ENCODE measurements at places on chromosomes 5 and 9.

- no peak for DNase-seq
Measured at GRCh38 chr5:93894601-93895354, 153.4 kb upstream of the POU5F2 start.

DNA sequence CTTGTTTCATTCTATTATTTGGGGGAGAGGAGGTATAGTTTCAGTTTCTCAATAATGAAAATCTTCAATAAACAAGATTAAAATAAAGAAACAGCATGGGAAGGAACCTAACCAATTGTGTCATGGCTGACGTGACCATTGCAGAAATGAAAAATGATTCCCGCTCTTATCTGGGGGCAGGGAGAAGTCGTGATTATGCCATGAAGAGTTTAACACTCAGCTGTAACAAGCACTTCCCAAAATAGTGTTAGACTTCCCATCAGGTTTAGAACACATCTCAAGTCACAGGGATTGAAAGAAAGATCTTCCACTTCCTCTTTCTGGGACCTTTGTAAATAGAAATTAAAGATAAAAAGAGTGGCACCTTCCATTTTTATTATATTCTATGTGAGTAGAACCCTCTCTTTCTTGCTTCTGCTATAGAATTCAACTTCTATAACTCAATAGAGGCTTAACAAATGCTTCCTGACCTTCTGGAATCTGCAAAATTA is 122.2 kb downstream of the TRPM6 start:
- no peak for DNase-seq

- no peak for DNase-seq
Measured at GRCh38 chr9:90095682-90096081, 490.9 kb downstream of the GADD45G start.

GRCh38 chr5:171647043-171647903 is 138.3 kb upstream of the SMIM23 start:
- DNase-seq: no peak

DNA sequence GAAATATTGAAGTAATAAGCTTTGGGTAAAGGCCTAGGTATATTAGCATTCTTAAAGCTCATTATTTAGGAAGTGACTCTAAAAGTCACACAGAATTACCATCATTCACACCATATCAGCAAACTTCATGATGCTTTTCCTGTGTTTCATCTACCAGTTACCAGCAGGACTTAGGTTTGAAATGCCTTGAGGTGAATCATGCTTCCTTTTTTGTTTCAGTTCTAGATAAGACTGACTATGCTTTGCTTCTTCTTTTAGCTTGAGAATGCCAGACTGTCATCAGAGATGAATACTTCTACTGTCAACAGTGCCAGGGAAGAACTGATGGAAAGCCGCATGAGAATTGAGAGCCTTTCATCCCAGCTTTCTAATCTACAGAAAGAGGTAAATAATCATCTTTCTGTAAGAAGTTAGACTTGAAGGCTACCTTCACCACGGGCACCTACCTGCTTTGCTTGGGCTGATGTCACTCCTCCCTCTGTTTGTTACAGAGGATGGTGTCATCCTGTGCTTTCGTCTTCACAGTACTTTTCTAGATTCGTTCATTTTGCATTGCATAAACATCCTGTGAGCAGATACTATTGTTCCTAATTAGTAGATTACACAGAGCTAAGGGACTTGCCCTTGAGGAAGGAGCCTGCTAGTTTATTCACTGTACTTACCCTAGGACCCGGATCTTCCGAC is 34.7 kb downstream of the LMNB1 start:
- DNase-seq: peak; percentile 33

GRCh38 chr5:150339165-150339564 is 18.3 kb upstream of the TCOF1 start:
- DNase-seq: no peak

- DNase-seq: no peak
Measured at GRCh38 chr9:92963831-92964606, 16.7 kb downstream of the FGD3 start.

GRCh38 chr5:135135530-135136226 is 101.7 kb upstream of the PITX1 start:
- DNase-seq: no peak

DNA sequence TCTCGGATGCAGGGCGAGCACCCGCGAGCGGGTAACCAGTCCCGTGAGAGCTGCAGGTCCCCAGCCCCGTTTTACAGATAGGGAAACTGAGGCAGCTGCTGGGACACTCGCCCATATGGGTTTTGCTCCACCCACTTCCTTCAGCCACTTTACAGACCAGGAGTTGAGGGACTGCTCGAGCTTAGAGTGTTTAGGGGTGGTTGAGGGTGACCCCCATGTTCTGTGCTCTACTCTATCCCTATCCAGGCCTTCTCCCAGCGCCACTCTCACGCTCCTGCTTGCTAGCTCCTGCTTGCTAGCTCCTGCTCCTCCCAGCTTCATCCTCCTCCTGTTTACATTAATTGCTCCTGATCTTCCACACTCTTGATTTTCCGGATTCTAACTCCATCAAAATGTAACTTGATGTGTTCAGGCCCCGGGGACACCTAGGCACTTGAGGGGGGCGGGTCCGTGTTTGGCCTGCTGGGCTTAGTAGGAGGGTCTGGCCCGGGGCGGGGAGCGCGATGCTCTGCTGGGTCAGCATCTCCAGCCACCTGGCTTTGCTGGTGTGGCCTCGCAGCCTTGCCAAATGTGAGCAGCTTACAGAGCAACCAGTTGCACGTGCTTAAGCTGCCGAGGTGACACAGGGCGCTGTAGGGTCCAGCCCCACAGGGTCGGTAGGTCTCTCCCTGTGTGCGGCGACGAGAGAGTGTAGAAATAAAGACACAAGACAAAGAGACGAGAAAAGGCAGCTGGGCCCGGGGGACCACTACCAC is 1.5 kb upstream of the PTGES2 start:
- DNase-seq: no peak

GRCh38 chr5:151075698-151076331 is 5.0 kb downstream of the TNIP1 start:
- no peak for DNase-seq

GRCh38 chr5:127612441-127613141 is 36.3 kb upstream of the CTXN3 start:
- DNase-seq: no peak

- no peak for DNase-seq
Measured at GRCh38 chr5:67165526-67166459, 30.8 kb downstream of the CD180 start.

GRCh38 chr5:152688561-152689249 is 283.6 kb upstream of the NMUR2 start:
- peak; percentile 19 for DNase-seq

- DNase-seq: no peak
Measured at GRCh38 chr9:4815381-4815956, 22.7 kb downstream of the RCL1 start.

DNA sequence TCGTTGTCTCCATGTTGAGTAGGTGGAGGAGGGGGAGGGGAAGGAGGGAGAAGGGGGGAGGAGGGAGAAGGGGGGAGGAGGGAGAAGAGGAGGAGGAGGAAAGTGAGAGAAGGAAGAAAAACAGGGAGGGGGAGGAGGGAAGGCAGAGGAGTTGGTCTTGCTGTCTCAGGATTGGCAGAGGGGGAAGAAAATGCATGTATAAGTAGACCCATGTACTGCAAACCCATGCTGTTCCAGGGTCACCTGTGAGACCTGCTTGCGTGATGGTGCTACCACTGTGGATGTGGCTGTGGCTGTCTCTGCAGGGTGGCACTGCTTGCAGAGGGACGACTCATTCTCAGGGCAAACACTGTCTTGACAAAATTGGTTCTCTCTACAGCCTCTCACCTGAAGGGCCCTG is 76.3 kb downstream of the PTCH1 start:
- DNase-seq: no peak

- no peak for DNase-seq
Measured at GRCh38 chr5:172745838-172746237, 25.2 kb downstream of the DUSP1 start.

GRCh38 chr5:73540192-73540591 is 25.2 kb downstream of the ANKRA2 start:
- no peak for DNase-seq

DNA sequence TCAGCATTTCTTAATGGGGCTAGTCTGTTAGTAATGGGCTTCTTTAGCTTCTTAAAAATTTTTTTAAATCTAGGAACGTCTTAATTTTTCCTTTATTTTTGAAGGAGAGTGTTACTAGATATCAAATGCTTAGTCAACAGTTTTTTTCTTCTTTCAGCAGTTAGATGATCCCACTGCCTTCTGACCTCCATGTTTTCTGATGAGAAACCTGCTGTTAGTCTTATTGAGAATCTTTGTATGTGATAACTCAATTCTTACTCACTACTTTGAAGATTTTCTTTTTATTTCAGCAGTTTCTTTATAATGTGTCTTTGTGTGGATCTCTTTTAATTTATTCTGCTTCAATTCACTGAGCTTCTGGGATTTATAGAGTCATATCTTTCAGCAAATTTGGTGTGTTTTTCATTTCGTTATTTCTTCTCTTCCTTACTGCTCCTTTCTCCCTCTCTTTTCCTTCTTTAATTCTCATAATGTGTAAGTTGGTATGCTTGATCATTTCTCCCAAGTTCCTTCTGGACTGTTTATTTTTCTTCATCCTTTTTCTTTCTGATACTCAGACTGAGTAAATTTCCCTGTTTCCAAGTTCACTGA is 205.8 kb downstream of the RANBP17 start:
- no peak for DNase-seq

GRCh38 chr5:112106878-112107277 is 312.2 kb downstream of the EPB41L4A start:
- no peak for DNase-seq

DNA sequence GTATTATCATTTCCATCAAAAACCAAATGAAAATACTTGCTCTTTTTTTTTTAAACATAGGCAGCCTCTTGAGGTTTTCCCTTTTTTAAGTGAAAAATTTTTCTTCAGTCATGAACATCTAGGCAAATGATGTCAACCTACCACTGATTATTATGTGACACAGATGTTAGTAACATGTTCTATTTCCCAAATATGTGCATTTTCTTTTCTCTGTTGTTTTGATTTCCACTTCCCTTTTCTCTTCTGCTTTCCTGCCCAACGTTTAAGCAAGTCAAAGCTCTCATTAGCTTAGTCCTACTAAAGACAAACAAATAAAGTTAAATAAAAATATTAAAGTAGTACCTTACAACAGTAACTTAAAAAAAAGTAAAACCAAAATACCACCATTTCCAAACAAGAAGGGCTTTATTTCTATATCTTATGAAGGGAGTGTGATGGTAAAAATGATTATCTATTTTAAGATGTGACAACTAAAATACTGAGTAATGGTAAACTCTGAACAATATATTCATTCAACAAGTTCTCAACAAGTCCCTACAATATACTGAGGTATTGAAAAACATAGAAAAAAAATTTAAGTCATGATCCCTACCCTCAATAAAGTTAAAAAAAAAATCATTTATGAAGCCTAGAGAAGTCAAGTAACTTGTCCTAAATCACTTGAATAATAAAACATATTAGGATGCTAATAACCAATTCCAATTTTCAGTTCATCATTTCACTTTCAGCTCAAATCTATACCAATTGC is 9.4 kb downstream of the SLC38A9 start:
- no peak for DNase-seq

GRCh38 chr5:89948977-89949376 is 460.6 kb downstream of the CETN3 start:
- no peak for DNase-seq

DNA sequence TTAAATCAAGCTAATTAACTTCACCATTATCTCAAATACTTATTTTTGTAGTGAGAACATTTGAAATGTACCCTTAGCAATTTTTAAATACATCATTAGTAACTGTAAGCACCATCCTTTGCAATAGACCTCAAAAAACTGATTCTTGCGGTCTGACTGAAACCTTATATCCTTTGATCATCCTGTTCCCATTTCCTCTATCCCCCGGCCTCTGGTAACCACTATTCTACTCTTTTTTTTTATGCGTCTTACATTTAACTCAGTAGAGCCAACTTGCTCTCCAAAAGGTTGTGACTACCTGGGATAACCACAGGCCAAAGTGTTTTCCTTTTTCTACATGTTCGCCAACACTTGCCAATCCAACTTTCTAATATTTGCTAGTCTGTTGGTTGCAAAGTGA is 106.1 kb downstream of the IRX1 start:
- DNase-seq: no peak

DNA sequence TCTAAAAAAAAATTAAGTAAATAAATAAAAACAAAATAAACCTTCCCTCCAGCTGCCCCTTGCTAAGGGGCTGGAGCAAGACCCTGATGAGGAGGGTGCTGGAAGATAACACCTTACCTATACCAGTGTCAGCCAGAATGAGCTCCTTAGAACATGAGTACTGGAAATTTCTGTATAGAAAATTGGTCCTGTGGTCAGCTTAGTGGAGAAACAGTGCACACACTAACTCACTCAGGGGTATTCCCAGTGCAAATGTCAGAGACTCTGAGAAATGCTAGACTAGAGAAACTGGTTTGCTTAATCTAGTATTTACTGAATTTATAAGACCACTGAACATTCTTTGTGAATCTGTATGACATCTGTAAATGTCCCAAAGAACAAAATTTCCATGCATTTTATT is 62.1 kb upstream of the CTXN3 start:
- no peak for DNase-seq

GRCh38 chr5:124444147-124444775 is 302.2 kb downstream of the ZNF608 start:
- no peak for DNase-seq

DNA sequence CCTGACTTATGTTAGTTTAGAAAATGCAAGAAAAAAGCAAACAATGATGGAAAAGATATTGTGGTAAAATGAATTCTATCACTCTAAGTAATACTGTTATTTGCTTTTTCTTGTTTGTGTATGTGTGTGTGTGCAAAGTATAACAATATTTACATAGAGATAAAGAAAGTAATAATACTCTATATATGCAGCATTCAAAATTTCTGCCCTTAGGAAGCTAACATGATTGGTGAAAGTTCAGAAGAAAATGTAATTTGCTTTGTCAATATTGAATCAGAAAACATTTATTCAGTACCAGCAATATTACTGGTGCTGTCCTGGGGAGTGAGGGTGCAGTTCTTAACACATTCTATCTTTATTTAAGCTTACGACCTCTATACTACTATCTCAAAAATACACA is 12.9 kb upstream of the PRDM9 start:
- no peak for DNase-seq

Measured in AG04449 (cell line).